ENCODE measurements at places on chromosomes 6 and 20.

GRCh38 chr20:53175135-53175780, 203.1 kb downstream of the TSHZ2 start:
- DNase-seq = no peak

DNA sequence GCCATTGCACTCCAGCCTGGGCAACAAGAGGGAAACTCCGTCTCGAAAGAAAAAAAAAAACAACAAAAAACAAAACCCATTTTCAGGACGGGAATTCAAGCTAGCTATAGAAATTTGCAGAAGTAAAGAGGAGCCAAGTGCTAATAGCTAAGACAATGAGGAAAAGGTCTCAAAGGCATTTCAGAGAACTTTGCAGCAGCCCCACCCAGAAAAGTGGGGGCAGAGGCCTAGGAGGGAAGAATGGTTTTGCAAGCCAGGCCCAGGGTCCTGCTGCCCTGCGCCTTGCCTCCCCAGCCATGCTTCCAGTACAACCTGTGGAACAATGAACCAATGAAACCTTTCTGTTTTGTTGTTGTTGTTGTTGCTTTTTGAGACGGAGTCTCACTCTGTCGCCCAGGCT, 38.3 kb upstream of the SAMHD1 start:
- no peak for DNase-seq

- no peak for DNase-seq
These were observed 226.6 kb upstream of the RIN2 start for GRCh38 chr20:19531446-19531845.

GRCh38 chr20:56621730-56622129, 7.4 kb upstream of the TFAP2C start:
- no peak for DNase-seq

GRCh38 chr6:2950713-2951112, 20.7 kb downstream of the SERPINB6 start:
- DNase-seq = no peak

DNA sequence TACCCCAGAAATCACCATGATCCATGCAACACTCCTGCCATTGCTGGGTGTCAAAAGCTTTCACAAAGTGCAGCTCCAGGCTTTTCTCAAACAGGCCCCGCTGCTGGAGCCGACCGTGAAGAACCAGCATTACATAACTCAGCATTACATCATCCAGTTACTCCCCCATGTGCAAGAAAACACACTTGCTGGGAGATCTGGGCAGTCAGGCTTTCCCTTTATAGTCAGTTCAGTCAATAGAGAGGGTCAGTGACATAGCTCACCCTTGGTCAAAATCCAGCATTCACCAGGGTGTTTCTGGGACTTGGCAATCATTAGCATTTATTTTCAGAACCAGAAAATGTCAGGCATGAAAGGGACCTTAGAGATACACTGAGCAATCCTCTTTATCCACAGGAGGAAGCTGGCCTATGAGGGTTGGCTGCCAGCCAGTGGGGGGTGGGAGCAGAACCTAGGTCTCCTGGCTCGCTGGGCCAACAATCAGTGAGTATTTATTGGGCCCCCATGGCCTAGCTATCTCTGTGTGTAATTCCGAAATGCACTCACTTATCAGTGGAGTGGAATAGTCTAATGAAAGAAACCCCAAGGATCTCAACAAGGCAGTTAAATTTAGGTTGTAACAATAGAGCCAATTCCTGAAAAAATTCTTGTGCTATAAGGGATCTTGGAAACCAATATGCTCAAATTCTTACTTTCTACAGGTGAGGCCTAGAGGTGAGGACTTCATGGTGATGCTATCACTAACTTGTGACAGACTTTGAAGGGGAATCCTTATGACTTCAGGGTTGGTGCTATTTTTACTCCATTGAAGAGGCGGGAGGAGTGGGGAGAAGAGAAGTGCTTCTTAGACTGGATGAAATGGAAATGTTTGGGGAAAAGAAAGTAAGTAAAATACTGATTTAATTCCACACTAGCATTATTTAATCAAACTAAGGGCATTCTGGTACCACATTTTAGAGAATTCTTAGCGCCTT, 54.6 kb downstream of the LYRM4 start:
- peak; percentile 53 for DNase-seq

- no peak for DNase-seq
These were observed 187.8 kb upstream of the PHACTR1 start for GRCh38 chr6:12528581-12529363.

DNA sequence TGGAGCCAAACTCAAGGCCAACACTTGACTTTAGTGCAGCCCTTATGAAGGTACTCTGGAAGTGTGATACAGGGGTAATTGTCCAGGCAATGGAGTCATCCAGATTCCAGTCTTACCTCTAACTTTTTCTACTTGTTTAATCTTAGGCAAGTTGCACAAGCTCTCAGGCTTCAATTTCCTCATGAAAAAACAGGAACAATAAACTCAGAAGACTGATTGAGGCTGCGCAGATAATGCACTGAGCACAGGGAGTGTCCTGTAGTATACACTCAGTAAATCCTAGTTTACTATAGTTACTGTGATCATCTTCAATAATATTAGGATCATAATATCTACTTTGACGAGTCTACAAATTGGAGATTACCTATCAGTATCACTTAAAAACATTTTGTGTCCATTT, 127.5 kb upstream of the SMLR1 start:
- DNase-seq = no peak

GRCh38 chr6:164377348-164377918, 932.0 kb downstream of the C6orf118 start:
- no peak for DNase-seq

- DNase-seq = no peak
These were observed 44.0 kb downstream of the B4GALT5 start for GRCh38 chr20:49669601-49670189.

GRCh38 chr6:134883314-134883713, 66.6 kb downstream of the ALDH8A1 start:
- DNase-seq = no peak

- DNase-seq = no peak
These were observed 620.9 kb downstream of the PHF3 start for GRCh38 chr6:64256483-64256882.

- no peak for DNase-seq
These were observed 733.0 kb downstream of the GRIK2 start for GRCh38 chr6:102126488-102126887.

- DNase-seq = no peak
These were observed 10.7 kb upstream of the SLC17A4 start for GRCh38 chr6:25743868-25744267.

DNA sequence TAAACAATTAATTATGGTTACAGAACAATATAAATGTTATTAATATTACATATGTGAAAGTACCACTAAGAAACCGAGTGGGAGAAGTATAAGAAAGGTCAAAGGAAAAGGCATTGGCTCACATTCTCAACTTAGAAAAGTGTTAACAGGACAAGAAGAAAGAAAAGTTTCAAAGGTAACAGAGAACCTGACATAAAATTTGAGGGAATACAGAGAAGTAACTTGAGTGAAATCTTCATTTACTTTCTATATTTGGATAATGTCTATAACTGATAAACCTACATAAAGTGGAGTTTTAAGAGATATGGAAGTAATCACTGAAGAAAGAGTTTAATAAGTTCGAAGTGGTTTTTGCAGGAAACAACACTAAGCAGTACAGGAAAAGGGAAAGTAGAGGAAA, 30.1 kb downstream of the REPS1 start:
- no peak for DNase-seq

- no peak for DNase-seq
These were observed 145.9 kb downstream of the SYNDIG1 start for GRCh38 chr20:24615353-24615752.

GRCh38 chr20:34744847-34745246, 40.7 kb downstream of the TP53INP2 start:
- no peak for DNase-seq

- DNase-seq = no peak
These were observed 11.5 kb downstream of the SRXN1 start for GRCh38 chr20:641516-641875.

DNA sequence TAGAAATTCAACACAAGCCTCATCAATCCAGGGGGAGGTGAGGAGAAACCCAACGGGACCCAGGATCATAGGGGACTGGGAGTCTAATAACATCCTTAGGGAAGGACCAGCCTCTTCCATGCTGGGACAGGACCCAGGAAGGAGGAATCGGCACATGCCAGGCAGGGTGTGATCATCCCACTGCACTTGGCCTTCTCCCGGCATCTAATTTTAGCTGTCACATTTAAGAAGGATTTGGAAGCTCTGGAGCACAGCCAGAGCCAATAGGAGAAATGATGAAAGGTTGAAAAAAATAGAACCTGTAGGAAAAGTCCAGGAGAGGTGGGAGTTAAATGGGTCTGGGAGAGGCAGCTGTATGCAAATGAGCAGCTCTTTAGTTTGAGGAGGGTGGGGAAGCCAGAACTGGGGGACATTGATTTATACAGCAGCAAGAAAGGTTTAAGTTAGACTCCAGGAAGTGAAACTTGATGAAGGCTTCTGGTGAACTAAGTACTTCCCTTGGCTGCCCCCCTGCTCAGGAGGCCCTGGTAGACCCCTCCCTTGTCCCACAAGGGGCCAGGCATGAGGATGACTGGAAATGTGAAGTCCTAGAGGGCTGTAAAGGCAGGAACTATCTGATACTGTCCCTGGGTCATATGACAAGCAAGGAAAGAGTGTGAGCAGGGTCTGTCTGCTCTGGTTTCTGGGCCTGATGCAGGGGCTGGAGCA, 260.3 kb downstream of the LRFN2 start:
- DNase-seq = no peak

DNA sequence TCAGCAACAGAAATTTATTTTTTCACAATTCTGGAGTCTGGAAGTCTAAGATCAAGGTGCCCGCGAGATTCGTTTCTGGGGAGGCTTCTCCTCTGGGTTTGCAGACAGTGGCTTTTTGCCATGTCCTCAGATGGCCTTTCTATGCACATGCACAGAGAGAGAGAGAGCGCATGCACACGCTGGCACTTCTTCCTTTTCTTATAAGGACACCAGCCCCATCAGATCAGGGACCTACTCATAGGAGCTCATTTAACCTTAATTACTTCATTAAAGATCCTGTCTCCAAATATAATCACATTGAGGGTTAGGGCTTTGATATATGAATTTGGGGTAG, 260.7 kb upstream of the PLCB4 start:
- DNase-seq = no peak

DNA sequence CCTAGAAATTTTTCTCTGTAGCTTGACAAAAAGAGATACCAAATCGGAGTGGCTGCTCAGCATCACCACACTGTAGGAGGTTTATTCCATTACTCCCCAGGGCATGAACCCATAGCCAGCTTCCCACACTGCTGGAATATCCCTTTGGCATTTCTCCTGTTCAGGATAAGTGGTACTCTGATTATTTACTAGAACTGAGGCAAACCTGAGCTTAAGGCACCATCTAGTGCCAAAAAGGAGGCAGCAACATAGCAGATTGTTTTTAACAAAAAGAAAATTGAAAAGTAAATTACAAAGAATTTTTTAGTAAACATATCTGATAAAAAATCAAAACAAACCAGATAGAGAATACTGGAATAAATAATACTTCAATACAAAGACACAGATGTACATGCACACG, 181.7 kb downstream of the WDR27 start:
- DNase-seq = no peak

- no peak for DNase-seq
These were observed 33.3 kb downstream of the PTPRK start for GRCh38 chr6:128487055-128487454.

GRCh38 chr20:23121751-23122320, 35.7 kb upstream of the CD93 start:
- DNase-seq = no peak

GRCh38 chr20:7178004-7178403, 410.5 kb downstream of the BMP2 start:
- no peak for DNase-seq

- no peak for DNase-seq
These were observed 17.5 kb downstream of the SLC52A3 start for GRCh38 chr20:750801-751200.

GRCh38 chr6:105318660-105319059, 84.2 kb downstream of the PREP start:
- no peak for DNase-seq

- DNase-seq = no peak
These were observed 37.6 kb downstream of the TXLNB start for GRCh38 chr6:139254196-139254595.

DNA sequence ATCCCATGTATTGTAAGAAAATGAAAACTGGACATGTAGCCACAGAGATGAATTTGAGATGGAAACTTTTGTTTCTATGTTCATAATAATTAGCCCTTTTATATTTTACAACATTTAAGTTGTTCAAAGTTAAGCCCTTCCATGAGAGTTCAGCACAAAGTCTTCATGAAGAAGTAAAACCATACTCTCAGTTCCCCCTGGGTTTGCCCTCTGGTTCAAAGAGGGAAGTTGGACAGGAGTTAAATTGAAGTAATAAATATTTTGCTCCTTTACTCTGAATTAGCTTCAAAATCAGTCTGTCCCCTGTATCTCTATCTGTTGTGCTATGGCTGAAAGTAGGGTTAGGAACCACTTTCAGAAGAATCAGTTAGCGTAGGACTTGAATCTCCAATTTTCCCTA, 31.1 kb downstream of the PHACTR2 start:
- no peak for DNase-seq

GRCh38 chr6:109714611-109715010, 23.5 kb downstream of the FIG4 start:
- no peak for DNase-seq

DNA sequence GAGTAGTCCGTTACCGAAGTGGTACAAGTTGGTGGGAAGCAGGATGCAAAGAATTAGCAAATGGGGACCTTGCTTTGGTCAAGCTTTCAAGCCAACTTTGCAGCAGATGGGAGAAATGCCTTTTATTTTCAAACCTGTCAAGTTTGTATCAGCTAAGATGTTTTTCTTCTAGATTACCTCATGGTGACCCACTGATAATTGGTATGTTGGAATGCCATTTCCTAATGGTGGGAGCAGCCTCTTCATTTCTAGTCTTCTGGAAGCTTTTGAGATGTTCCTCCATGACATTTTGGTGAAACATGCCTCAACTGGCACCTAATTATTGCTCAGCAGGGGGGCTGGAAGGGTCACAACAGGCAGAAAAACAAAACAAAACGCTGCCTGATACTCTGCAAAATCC, 43.7 kb downstream of the ADNP start:
- DNase-seq = no peak

DNA sequence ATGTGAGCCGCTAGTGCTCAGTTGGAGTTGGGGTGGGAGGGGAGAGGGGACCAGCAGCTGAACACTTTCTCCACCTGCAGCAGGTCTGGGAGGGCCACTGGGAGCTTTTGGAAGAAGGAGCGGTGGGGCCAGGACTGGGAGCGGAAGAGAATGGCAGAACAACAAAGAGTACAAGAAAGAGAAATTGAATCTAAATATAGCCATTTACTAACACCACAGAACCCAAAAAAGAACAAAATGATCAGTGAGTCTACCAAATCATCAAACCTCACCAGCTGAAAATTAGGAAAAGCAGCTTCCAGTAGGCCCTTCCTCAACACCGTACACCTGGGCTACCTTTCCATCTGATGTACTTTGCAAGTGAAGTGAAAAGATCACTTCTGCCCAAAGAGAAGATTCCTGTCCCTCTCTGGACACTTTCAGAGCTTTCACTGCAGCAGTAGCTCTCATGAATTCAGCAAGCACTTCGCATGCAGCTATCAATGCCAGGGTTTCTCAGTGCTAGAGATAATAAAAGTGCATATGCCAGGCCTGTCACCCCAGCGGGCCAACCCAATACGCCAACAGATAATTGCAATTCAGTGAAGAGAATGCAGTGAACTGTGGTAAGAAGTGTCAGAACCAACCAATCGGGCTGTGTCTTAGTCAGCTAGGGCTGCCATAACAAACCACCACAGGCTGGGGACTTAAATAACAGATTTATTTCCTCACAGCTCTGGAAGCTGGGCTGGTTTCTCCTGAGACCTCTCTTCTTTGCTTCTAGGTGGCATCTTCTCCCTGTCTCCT, 597 bp downstream of the LY86 start:
- DNase-seq = no peak

Measured in bone marrow (tissue), 2 donors.